ENCODE measurements at places on chromosomes 16 and 17.

DNA sequence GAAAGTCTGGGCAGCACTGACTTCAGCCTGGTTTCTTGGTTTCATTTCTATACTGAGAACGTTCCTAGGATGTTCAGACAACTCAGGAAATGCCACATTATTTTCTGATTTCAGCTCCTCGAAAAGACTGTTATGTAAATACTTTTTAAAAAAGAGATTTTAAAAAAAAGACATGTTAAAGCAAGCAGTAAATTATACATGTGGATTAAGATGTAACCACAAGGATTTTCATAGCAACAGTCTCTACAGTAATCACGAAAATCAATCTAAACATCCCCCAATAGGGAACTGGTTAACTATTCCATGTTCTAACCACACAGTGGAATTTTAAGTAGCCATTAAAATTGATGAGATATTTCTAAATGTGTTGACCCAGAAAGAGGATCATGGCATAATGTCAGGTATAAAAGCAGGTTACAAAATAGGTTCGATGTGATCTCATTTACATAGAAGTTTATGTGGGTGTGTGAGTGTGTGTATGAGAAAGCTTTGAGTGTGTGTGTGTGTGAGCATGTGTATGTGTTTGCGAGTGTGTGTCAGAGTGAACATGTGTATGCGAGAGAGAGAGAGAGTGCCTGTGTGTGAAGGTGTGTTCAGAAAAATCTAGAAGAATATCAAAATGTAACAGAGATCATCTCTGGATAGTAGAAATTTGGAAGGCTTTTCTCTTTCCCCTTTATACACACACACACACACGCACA lies 63.0 kb upstream of the ERCC4 start:
- no peak for DNase-seq

- DNase-seq: no peak
These were observed 465.4 kb upstream of the CCL2 start for GRCh38 chr17:33789658-33790057.

DNA sequence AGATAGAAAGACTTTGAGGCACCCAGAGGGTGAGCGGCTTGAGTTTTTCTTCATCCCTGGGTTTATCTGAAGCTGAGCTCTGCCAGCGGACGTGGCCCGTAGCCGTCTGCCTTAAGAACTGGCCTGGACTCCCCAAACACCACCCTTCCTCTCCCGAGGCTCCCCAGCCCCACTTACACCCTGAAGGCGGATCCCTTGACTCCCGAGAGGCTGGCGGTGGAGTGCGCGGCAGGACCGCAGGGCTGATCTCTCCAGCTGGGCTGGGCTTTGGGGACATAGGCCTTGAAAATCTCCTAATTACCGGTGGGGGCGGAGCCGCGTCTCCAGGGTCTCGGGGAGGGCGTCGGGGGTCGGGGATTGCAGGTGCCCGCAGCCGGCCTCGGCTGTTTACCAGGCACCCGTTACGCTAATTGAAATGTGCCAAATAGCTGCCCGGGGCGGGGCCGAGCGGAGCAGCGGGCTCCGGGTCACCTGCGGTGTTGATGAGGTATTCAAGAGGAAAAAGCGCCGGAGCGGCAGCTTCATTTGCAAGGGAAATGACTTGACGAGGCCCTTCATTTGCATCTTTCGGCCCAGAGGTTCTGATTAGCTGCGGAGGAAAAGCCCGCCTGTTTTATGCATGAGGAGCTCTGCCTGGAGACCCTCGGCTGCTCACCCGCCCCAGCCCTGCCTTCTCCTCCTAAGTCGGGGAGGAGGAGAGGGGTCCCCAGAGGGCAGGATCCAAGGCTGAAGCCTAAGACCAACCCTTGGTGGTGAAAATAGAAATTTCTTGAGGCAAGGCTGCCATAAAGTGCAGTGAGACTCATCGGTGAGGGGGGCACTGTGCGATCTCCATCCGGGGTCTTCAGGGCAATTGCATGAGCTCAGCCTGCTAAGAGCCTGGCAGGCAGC lies 100.7 kb downstream of the MGAT5B start:
- DNase-seq: no peak

- DNase-seq: no peak
These were observed 178.9 kb downstream of the COPRS start for GRCh38 chr17:31680126-31680525.

GRCh38 chr17:72238157-72238673 lies 117.4 kb downstream of the SOX9 start:
- no peak for DNase-seq

DNA sequence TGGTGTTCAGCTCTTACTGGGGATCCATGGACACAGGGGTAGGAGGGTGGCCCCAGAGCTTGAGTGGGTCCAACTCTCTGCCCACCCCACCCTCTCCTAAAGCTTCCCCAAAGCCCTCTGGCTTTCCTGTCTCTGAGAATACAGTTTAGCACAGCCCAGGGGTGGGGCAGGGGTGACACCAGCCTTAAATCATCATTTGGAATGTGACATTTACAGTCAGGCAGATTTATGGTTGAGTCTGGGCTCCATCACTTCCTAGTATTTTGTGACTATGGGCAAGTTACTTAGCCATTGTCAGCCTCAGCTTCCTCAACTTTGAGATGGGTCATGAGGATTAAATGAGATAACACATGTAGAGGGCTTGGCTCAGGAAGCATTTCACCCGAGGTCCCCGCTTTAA lies 193.1 kb upstream of the IRX6 start:
- DNase-seq: no peak

- no peak for DNase-seq
These were observed 3.5 kb downstream of the SEC14L1 start for GRCh38 chr17:77144227-77144626.

- no peak for DNase-seq
These were observed 3.3 kb downstream of the FOXF1 start for GRCh38 chr16:86513471-86514277.

GRCh38 chr16:20102521-20102920 lies 28.8 kb upstream of the GPR139 start:
- no peak for DNase-seq

All from hindlimb muscle (tissue), 1 donor.